Stimulated activated naive B cell treated with anti-CD40 and anti-IgM and Interleukin-4, amounts not matched to agents 10 μg/mL and 1 μg/mL and 100 μg/mL, for 72 hours (primary cell): ENCODE measurements at places on chromosomes 6 and 20.

- no peak for DNase-seq
Observed at GRCh38 chr20:31691646-31692275, 30.9 kb downstream of the BCL2L1 start.

- DNase-seq: no peak
Observed at GRCh38 chr6:92847988-92848387, 571.4 kb downstream of the EPHA7 start.

DNA sequence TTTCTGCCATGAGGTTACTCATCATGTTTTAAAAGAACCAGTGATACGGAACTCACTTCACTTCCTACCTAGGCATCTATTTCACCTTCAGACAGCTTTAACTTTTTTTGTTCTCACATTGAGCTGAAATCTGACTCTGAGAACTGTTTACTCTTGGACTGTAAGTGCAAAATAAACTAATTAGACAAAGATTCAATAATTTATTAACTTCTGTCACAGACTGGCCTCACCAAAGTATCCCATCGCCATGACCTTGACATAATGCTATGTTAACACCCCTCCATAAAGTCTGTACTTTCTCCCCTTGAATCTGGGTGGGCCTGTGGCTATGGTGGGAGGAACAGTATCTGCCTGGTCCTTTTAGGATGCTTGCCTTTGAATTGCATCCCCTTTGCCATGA is 448.1 kb downstream of the CBLN4 start:
- no peak for DNase-seq

GRCh38 chr6:28335040-28335563 is 846 bp downstream of the ZSCAN31 start:
- DNase-seq: no peak

- no peak for DNase-seq
Observed at GRCh38 chr6:108897371-108897770, 49.1 kb downstream of the ARMC2 start.

GRCh38 chr6:91879386-91879995 is 1292.6 kb upstream of the MAP3K7 start:
- no peak for DNase-seq

- no peak for DNase-seq
Observed at GRCh38 chr6:106184629-106185028, 98.5 kb downstream of the PRDM1 start.

DNA sequence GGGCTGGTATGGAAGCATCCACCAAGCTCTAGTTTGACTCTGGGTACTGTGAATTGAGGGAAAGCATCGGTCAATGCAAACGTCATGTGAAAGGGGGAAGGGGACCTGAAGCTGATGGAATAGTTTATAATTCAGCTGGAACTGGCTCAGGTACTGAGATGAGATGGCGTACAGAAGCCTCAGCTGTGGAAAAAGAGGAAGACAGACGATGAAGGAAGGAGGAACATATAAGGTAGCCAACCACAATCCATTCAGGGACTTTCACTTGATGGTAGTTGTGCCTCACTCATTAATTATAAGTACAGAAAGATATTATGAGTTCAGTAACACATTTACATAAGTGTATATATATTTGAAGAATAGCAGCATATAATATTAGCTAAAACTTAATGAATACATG is 2.7 kb downstream of the CALHM5 start:
- DNase-seq: no peak

GRCh38 chr6:21085643-21086042 is 507.9 kb upstream of the SOX4 start:
- no peak for DNase-seq

- DNase-seq: no peak
Observed at GRCh38 chr6:39312912-39313525, 1.2 kb downstream of the KCNK17 start.

GRCh38 chr6:41171908-41172307 is 9.0 kb upstream of the TREM2 start:
- DNase-seq: no peak

DNA sequence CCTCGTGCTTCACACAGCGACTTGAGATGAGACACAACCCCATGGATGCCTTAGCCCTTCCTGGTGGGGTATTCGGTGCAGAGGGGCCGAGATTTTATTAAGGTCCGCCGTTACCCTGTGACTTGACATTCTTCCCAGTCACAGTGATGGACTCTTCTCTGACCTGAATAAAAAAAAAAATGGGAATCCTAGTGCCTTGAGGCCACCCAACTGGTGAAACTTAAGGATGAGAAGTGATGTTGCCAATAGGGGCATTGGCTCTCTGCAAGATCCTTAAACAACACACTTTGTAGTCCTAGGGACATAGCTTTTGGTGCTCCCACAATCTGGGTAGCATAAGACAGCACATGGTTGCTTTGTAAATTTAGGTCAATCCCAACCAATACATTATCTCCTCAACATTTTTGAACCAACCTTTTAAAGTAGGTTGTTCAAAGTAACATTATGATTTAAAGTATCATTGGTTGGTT is 814 bp upstream of the ADNP start:
- DNase-seq: no peak

GRCh38 chr6:39530201-39530759 is 194.9 kb downstream of the KIF6 start:
- DNase-seq: peak; percentile 58

DNA sequence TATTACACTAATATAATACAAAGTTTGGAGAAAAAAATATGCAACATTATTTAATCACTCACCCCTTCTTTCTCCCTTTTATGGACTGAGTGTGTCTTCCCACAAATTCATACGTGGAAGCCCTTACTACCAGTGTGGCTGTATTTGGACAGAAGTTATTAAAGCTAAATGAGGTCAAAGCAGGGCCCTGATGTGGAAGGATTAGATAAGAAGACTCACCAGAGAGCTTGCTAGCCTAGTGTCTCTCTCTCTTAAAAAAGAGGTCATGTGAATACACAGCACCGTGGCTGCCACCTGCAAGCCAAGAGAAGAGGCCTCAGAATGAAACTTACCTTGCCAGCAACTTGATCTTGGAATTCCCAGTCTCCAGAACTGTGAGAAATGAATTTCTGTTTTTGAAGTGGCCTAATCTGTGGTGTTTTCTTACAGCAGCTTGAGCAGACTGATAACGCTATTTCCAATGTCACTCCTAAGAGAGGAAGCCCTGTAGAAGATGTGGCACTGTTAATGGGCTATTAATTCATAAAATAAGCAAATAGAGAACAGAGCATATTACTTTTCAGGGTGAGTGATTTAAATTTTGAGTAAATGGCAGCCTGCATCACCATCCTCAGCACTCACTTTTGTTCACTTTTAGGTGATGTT is 233.4 kb downstream of the TBC1D7 start:
- no peak for DNase-seq

- DNase-seq: no peak
Observed at GRCh38 chr6:47922391-47922790, 140.6 kb downstream of the OPN5 start.

DNA sequence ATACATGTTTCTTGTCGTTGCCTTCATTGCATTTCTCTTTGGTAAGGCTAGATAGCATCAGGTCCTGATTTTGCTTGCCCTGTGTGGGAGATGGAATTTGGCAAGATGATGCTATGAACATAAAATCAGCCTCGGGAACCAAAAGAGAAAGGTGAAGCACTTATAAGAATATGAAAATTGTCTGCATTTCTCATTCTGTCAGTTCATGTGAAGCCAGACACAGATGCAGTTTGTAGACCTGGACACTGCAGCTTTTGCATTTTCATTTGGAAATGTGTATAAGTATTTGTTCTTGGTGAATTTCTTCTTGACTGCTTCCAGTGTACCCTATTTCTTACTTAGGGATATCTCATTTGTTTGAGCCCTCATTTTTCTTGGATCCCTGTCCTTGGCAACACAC is 1.3 kb downstream of the YWHAB start:
- DNase-seq: no peak

- DNase-seq: no peak
Observed at GRCh38 chr20:1214838-1215261, 11.0 kb upstream of the RAD21L1 start.

GRCh38 chr6:35483893-35484645 is 12.8 kb downstream of the TEAD3 start:
- no peak for DNase-seq

- DNase-seq: peak; percentile 58
Observed at GRCh38 chr20:59207742-59208357, 44.2 kb downstream of the ZNF831 start.

GRCh38 chr20:59124296-59125029 is 39.2 kb upstream of the ZNF831 start:
- DNase-seq: no peak

GRCh38 chr20:10550204-10551118 is 115.4 kb downstream of the SLX4IP start:
- no peak for DNase-seq

DNA sequence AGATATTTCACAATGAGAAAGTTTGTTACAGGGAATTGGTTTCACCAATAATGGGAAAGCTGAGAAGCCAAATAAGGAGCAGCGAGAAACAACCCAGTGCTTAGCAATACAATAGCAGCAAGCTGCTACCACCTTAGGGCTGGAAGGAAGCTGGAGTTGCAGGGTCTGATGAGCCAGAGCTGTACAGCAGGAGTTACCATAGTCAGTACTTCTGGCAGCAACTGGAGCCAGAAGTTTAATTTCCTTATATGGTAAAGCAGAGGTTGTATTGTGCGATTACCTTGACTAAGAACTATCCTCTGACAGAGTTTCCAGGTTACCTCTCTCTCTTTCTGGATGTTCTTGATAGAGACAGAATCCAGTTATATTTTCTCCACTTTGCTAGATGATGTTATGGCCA is 137.1 kb upstream of the OLIG3 start:
- no peak for DNase-seq
